ENCODE measurements at places on chromosomes 13 and 19.

DNA sequence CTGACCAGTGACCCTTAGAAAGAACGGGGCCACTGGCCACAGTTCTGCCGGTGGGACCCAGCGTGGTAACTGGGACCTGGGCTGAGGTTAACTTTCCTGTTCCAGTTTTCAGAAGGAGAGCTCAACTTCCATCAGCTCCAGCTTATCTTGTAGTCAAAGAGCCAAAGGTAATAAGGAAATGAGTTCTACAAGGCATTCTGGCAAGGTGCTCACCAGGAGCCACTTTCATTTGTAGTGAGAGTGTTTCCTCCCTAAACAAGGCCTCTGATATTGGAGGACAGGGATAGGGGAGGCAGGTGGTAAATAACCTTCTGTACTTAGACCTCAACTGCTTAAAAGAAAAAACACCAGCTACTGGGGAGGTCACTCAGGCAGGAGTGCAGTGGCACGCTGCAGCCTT is 38.1 kb downstream of the PBX4 start:
- DNase-seq = no peak

DNA sequence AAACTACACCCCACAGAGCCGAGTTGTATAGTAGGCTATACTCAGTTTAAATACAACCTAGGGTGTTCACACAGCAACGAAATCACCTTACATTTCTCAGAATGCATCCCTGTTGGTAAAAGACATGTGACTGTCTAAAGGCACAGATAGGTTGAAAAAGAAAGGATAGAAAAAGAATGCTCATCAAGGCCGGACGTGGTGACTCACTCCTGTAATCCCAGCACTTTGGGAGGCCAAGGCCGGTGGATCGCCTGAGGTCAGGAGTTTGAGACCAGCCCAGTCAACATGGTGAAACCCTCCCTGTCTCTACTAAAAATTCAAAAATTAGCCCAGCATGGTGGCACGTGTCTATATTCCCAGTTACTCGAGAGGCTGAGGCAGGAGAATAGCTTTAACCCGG is 3.8 kb upstream of the IL17D start:
- DNase-seq = no peak

- no peak for DNase-seq
Measured at GRCh38 chr13:43766725-43767124, 20.0 kb downstream of the ENOX1 start.

DNA sequence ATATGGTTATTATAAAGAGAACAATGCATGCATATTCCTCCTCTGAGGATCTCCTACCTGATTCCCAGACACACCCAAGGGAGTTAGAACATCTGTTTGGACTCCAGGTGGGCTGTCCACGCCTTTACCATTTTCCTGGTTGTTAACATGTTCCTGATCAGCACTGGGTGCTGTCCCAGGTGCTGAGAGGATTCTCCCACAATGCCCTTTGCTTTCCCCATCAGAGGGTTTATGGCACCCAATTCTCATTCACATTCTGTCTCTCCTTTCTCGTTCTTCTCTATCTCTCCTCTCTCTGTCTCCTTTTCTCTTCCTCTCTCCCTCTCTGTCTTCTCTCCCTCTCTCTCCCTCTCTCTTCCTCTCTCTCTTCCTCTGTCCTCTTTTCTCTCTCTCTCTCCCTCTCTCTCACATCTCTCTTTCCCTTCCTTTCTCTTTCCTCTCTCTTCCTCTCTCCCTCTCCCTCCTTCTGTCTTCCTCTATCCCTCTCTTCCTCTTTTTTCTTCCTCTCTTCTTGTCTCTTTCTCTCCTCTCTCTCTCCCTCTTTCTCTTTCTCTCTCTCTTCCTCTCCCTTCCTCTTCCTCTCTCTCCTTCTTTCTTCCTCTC is 3.3 kb upstream of the RDH13 start:
- no peak for DNase-seq

GRCh38 chr13:78410847-78411246 is 192.5 kb downstream of the POU4F1 start:
- DNase-seq = no peak

GRCh38 chr19:36093687-36094086 is 17.3 kb upstream of the OVOL3 start:
- DNase-seq = no peak

- DNase-seq = peak; percentile 93
Measured at GRCh38 chr19:43464134-43464775, 1.2 kb downstream of the LYPD3 start.

DNA sequence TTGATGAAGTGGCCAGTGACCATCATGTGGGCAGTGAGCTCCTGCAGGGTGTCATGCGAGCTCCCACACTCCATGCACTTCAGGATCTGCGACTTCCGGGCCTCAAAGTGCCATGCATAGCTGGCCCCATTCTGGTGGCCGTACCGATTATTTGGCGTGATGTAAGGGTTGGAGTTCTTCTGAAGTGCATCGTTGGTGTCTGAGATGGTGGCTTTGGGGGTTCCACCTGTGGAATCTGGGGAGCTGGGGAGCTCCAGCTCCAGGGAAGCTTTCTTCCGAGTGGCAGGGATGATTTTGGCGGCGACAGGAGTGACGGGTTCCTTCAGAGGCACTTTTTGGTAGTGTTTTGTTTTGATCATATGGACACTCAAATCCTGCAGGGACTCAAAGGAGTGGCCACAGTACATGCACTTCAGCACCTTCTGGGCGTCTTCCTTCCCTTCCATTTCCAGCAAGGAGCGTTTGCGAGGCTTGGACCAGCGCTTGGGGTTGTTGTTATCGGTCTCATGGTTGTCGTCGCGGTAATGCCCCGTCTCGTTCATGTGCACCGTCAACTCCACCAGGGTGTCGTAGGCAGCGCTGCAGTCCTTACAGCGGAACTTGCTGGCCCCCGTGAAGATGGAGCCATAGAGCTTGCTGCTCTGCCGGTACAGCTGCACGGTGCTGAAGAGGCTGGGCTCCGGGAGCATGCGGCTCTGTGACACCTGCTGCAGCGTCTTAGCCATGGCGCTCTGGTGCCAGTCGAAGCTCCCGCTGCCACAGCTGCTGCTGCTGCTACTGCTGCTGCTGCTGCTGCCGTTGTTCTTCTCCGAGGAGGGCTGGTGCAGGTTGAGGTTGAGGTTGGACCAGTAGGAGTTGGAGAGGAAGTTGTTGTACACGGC is 70.4 kb downstream of the TSHZ3 start:
- DNase-seq = peak; percentile 71

DNA sequence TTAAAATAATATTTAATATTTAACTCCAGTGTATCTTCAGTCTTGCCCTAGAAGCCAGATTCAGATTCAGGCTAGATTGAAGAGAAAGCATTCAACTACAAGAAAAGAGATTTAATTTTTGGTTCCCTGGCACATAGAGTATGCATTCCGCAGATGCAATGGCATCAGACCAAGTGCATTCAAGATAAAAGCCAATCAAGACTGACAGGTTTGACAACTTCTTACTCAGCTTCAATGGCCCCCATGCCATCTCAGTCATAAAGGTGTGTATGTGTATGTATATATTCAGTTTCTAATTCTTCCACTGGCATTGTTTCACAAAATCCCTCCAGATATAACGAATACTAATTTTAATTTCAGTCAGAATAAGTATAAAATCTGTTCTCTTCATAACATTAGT is 650.8 kb upstream of the GPC6 start:
- no peak for DNase-seq

DNA sequence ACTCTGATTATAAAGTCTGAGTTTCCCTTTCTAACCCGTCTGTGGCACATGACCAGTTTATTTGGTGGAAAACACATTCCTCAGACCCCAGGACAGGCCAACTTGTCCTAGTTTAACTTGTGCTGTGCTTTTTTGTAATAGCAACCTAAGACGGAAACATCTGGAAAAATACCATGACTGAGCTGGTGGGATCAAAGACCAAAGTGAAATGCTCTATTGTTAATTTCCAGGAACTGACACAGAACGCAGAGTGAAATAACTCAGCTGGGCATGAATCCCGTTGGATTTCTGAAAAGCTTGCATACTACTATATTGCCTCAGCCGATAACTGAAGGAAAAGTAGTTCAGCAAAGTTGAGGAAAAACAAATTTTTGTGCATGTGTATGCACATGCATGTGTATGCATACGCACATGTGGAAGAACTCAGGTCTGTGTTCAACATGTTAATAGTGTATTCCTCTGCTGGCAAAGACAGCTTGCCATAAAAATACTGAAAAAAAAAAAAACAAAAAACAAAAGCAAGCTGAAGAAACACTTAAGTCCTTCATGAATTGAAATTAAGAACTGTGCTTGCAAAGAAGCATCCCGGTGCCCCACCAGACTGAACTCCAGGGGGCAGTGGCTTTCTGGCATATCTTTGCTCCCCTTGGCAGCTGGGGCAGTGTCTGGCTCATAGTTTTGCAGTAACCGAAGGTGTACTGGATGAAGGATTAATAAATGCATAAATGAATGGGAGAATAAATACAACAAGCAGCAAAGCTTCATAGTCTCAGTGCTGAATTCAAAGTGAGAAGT is 187.8 kb downstream of the LHFPL6 start:
- DNase-seq = no peak

GRCh38 chr19:13849991-13850909 is 26.7 kb upstream of the NANOS3 start:
- DNase-seq = peak; percentile 92

- no peak for DNase-seq
Measured at GRCh38 chr13:111873676-111874178, 193.2 kb upstream of the SOX1 start.

GRCh38 chr19:38412961-38413360 is 10.1 kb downstream of the FAM98C start:
- DNase-seq = no peak

- DNase-seq = no peak
Measured at GRCh38 chr19:12733369-12734214, 892 bp downstream of the TRIR start.

- no peak for DNase-seq
Measured at GRCh38 chr13:66803808-66804456, 426.2 kb downstream of the PCDH9 start.

DNA sequence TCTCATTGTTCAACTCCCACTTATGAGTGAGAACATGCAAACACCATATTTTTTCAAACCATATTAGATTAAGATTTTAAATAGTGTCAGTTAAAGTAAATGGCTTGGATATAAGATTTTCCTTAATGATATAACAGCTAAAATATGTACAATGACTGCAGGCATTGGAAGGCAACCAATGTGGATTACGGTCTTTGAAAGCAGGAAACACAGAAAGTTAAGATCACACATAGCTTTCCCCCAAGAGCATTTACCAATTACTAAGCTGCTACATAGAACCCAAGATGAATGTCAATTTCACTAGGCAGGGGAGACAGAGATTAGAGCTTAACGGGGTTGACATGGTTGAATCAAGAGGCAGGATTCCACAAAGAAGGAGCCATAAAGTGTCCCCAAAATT is 173.2 kb upstream of the TRPC4 start:
- DNase-seq = no peak

DNA sequence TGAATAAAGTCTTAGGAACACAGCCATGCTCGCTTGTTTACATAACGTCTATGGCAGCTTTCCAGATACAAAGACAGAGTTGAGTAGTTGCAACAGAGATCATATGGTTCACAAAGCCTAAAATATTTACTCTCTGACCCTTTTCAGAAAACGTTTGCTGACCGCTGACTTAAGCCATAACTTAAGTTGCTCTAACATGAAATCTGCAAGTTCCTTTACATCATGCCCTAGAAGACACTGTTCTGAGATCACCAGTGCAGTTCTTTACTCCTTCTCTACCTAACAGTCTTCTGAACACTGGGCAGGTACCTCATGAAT is 166.4 kb downstream of the DCLK1 start:
- no peak for DNase-seq

- DNase-seq = no peak
Measured at GRCh38 chr13:40240293-40240692, 426.1 kb downstream of the FOXO1 start.

DNA sequence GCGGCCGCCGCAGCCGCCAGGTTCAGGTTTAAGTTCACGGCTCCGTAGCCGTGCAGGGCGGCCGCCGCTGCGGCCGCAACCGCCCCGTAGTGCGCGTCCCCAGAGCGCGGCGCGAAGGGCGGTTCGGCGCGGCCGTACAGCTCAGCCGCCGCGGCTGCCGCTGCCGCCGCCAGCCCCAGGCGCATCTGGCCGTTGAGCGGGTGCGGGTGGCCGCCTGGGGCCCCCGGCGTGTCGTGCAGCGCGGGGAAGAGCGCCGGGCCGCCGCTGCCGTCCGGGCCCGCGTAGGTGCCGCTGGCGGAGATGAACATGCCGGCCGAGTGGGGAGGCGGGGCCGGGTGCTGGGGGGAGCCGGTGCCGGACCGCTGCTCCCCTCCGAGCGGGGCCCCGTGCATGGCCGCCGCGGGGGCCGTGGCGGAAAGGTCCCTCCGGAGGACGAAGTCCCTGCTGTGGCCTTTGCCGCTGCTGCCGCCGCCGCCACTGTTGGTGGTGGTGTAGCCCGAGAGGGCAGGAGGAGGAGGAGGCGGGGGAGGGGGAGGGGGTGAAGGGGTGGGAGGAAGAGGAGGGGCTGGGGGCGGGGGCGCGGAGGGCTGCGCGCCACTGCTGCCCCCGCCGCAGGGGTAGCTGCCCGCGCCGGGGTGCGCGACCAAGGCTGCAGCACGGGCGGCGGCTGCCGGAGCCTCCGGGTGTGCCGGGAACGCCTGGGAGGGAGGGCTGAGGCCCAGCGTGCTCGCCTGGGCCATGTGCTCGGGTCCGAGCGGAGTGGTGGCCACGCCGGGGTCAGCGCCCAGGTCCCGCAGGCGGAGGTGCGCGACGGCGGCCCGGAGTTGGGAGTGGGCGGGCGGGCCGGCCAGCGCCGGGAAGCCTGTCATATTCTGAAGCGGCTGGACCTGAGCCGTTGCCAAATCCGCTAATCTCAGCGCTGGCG is 654 bp downstream of the ZIC5 start:
- no peak for DNase-seq

- no peak for DNase-seq
Measured at GRCh38 chr13:48772908-48773307, 119.2 kb downstream of the CYSLTR2 start.

GRCh38 chr13:63628310-63628709 is 2212.7 kb upstream of the PCDH20 start:
- no peak for DNase-seq

DNA sequence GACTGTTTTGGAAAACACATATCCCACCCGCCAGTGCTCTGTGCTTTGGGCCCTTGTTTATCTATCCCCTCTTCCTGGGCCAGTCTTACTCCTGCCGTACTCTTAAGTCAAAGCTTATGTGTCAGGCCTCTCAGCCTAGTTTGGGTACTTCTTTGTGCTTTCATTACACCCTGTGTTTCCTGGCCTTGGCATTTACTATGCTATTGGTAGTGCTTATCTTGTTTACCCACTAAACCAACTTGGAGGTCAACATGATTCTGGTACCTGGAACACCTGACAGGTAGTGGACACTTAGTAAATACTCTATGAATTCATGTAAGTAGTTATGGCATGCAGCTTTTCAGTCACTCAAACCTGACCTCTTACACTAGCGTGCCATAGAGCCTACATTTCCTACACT is 2.4 kb downstream of the POLR1D start:
- no peak for DNase-seq

Data from spleen (tissue), 13 donors.